ENCODE measurements at places on chromosomes 1 and 21. TPM values are rescaled to one million over a fixed set of nuclear protein-coding genes. Genes with fewer than 3 reads are reported as not detected.

DNA sequence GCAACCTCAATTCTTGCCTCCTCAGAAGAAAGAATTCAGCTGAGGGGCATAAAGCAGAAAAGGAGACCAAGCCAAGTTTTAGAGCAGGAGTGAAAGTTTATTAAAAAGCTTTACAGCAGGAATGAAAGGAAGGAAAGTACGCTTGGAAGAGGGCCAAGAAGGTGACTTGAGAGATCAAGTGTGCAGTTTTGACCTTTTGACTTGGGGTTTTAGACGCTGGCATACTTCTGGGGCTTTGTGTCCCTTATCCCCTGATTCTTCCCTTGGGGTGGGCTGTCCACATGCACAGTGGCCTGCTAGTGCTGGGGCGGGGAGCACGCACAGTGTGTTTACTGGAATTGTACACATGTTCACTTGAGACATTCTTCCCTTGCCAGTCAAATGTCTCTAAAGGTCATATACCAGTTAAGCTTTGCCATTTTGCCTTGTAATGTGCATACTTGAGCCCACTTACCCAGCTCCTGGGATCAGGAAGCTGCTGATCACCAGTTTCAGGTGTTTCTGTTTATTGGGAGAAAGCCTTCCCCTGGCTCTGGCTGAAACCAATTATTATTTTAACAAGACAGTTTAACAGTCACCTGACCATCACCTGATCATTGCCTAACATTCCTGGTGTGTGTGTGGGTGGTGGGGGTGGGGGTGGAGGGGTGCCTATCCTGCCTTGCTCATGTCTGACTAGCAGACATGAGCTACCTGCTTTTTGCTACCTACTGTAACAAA, 36.2 kb downstream of the UTP25 start:
- DNase-seq: no peak

Gene MTARC1
- 6.0 TPM for polyA plus RNA-seq

DNA sequence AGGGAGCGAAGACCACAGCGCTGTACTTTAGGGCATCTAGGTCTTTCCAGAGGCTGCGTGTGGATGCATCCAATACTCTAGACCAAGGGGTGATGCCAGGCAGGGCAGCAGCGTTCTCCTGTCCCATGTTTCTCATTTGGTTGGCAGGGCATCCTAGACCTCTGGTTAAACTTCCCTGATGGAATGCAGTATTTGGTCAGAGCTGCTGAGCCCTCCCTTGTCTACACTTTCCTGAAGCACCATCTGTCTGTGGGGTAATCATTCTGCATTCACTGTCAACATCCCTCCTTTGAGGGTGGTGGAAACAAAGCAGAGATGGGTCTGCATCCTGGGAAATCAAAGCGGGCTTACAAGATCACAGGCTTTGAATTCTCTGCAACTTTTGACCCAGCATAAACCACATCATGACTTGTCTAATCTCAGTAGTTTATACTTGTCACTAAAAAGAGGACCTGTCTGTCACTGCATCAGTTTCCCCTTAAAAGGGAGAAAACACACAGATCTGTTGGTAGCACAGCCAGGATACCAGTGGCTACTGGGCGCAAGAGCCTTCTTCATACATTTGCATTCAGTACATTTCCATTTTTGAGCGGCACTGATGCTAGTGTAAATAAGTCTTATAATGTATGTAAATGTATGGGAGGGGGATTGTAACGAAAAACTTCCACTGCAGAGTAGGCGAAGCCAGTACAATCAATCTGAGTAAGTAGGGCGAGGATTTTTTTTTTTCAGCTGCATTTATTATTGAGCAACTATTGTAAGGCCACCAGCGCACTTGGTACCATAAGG, 106.3 kb downstream of the GALNT2 start:
- no peak for DNase-seq

GRCh38 chr1:202438393-202439174, 90.1 kb downstream of the PPP1R12B start:
- no peak for DNase-seq

Gene SYTL1
- 254 TPM for polyA plus RNA-seq

- DNase-seq: no peak
Observed at GRCh38 chr1:244705261-244706234, 52.6 kb downstream of the DESI2 start.

GRCh38 chr1:210978974-210979354, 155.0 kb downstream of the KCNH1 start:
- no peak for DNase-seq

DNA sequence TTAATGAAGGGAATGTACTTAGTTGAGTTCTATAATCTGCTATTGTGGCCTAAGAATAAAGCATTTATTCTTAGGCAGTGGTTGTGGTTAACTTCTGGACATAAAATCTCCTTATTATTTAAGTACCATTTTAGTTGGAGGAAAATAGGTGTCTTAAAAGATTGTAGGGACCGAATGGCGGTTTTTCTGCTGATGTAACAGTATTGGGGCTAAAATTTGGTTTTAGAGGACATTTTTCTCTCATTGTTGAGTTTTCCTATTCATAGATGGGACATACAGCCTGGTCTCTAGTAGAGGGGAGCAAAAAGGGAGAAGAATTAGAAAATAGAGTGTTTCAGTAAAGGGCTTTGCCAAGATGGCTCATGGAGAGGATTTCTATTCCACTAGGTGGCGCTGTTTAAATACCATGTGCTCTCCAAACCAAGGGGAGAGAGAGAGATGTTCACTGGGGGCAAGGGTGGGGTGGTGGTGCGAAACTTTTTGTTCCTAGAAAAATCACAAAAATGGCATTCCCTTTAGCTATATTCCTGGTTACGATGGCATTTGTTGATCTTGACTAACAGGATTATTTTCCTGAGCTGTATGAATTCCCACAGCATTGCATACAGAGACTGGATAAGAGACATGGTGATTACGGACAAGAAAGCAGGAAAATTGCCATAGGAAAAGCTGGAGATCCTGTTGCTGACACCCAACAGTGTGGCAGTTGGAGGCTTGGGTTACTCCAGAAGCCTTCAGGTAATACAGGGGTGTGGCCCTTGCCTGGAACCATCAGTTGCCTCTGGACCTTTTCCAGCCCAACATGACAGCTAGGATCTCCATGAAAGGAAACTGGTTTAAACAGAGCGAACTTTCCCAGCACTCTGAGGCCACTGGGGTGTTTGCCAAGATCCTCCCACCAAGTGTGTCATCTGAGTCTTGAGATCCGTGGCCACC, 18.2 kb upstream of the FCGR2A start:
- DNase-seq: no peak

DNA sequence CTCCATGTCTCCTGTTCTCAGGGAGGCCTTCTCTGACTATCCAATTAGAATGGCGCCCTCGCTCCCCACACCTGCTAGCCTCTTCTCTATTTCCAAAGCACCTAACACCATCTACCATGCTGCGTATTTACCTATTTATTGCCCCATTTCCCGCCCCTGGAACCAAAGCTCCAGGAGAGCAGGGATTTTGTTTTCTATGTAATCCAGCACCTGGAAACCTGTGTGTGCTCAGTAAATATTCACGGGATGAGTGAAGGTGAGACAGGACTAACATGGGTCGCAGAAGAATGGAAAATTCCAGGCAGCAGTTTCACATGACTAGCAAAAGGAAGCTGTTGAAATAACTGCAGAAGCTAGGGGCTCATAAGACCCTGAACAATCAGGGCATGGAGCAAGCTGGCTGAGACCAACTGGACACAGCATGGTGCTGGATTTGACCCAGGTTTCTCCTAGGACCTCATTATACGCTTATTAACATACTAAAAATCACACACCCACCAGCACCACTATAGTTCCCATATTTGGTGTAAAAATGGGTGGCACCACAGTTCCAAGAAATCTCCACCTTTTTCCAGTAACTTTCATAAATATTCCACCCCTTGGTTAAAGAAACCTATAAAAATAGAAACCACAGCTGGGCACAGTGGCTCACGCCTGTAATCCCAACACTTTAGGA, 15.1 kb upstream of the TENT5B start:
- DNase-seq: no peak

DNA sequence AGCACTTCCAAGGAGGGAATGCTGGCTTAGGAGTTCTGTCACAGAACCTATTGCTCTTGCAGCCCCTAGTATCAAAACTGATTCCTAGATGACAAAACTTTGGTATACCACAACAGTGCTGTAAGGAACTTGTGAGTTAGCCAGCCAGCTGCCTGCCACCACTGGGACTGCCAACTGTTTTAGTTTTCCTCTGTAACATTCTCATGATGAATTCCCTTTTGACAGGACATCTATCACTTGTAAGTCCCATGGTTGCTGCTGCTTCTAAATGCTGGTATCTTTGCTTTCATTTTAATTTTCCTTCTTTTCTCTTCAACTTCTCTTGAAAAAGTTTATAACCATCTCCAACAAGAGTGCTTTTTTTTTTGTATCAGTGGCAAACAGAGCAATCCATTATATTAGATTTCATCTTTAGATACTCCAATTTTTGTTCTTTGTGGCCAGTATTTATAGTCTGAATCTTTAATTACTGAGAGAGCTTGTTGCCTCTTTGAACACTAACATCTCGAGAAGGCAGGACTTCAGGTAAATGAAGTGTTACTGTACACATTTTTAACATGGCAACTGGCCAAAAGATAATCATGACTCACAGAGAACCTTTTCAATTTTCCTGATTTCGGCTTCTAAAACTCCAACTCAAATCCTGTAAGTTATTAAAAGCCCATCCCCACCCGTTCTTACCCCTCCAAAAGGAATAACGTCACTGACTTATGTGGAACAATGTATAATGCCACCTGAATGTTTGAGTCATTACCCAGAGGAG, 19.8 kb downstream of the DBT start:
- no peak for DNase-seq

DNA sequence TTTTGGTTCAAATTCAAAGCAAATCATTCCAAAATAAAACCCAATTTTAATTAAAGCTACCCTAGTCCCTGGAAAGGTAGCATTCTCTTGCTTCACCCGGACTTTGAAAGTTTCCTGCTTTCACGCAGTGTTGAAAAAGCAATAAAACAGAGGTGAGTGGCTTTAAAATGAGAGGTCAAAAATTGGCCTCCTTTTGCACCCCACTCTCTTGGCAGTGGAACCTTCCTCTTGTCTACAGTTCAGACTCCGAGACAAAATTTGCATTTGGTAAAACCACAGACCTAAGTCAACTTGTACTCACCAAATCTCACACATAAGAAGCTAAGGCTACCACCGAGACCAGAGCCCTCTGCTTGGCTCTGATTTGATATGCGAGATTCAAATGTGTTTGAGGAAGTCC, 252.7 kb downstream of the TTLL7 start:
- DNase-seq: no peak

DNA sequence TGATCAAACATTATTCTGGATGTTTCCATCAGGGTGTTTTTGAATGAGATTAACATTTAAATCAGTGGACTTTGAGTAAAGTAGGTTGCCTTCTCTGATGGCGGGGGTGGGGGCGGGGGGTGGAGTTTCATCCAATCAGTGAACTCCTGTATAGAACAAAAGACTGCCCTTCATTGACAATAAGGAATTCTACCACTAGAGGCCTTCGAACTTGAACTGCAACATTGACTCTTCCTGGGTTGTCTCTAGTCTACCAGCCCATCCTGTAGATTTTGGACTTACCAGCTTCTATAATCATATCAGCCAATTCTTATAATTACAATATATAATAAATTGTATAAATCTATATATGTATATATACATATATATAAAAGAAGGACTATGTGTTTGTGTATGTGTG, 520.4 kb upstream of the CXADR start:
- no peak for DNase-seq

DNA sequence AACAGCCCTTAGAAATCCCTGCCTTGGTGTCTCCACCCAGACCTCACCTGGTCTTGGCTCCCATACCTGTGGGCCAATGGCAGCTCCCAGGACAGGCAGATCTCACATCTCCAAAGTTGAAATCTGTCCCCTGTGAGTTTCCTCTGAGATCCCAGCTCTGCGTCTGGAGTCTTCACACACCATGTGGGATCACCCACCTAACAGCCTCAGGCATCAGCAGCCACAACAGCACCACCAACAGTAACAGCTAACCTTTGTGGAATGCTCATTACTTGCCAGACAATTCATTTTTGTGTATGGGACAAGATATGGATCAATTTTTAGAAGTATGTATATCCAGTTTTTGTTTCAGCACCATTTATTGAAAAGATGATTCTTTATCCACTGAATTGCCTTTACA, 523.2 kb downstream of the MATN1 start:
- DNase-seq: no peak

Gene LRIF1
- 5.4 TPM for polyA plus RNA-seq

DNA sequence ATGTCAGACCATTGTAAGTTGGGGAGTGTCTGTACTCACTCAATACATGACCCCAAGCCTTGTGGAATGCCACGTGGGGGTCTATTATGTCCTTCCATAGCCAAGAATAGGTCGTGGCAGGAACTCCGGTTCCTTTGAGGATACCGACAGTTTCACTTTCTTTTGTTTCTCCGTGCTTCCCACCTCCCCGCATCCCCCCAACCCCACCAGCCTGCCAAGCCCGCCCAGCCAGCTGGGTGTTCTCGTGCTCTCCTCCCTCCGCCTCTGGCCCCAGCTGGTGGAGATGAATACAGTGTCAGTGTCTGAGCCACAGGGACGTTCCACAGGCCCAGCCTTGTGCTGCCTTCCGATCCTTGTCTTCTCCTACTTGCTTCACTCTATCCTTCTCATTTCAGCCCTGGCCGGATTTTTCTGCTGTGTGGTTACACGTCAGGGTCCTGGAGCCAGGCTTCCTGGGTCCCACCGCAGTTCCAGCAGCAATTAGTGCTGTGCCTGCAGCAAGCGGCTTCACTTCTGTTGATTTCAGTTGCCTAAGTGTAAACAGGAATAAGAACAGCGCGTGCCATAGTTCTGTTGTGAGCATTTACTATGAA, 4.1 kb upstream of the AGTRAP start:
- no peak for DNase-seq

DNA sequence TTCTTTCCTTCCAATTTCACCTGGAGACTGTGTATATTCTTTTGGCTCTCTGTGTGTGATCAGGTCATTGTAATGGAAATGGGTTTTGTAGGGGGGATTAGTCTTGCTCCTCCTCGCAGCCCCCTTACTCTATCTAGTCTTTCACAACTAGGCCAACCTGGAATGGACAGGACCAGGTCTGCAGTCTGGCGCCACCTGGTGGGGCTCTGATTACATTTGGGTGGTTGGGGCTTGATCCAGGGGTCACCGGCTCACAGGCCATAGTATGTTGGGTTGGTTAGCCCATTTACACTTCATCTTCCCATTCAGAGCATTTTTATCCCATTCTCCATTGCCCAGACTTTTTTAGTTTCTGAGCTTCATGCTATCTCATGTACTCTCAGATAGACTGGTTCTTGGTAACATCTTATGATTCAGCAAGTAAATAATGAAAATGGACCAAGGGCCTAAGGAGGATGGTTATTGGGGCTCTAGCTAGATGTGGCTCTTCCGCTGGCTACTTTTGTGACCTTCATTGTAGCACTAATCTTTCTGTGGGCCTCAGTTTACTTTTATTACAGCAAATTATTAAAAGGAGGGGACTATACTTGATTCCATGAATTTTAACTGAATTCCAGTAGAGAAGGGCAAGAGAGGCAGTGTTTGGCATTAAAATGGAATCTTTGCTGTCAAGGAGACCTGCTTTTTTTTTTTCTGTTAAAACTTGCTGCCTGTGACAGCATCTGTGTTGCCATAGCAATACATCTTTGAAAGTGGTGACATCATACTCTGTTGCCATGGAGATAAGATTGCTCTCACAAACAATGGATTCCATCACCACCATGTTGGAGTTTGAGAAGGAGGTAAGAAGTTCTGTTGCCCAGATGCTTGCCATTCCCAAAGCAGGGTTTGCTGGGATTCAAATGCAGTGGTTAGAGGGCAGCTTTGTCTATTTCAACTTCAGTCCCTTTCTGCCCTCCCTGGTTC, 150.1 kb downstream of the PLXNA2 start:
- DNase-seq: peak; percentile 72

Gene CLDN17
- polyA plus RNA-seq: not detected

Gene DCST2
- polyA plus RNA-seq: 3.9 TPM

- no peak for DNase-seq
Observed at GRCh38 chr1:184497959-184498723, 111.3 kb downstream of the C1orf21 start.
